MV-4-11 (cell line): ENCODE measurements at places on chromosomes 12 and 14.
A peak's percentile ranks its signal among the peaks of the same experiment; 100 is the strongest.

DNA sequence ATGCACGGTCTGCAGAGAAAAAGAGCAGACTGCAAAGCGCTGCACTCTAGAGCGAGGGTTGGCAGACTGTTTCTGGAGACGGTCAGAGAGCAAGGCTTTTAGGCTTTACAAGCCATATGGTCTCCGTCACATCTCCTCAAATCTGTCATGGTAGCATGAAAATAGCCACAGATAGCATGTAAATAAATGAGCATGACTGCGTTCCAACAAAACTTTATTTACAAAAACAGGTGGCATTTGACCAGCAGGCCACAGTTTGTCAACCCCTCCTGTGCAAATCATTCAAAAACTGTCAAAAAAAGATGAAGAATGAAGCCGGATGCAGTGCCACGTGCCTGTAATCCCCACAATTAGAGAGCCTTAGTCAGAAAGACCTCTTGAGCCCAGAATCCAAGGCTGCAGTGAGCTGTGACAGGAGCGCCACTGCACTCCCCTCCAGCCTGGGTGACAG is 18.9 kb downstream of the SYNE3 start:
- DNase-seq: peak; percentile 36

DNA sequence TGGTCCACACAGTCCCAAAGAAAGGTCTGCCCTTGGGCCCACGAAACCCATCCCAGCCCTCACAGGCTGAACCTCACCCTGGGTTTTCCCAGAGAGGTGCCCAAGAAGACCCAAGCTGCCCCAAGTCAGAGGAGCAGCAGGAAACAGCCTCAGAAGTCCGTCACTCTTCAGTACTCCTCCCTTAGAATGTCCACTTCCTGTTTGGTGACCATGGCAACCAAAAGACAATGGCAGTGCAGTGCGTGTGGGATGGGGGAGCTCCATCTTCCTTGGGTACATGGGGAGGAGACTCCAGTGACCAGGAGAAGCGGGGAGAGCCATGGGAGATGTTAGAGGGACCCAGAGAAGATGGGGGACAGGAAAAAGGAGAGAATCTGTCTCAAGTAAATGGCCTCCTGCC is 11.3 kb downstream of the SELPLG start:
- peak; percentile 60 for DNase-seq

GRCh38 chr12:20963762-20964161 is 153.3 kb downstream of the SLCO1B3 start:
- DNase-seq: no peak

GRCh38 chr12:122052285-122052684 is 26.3 kb upstream of the MLXIP start:
- peak; percentile 41 for DNase-seq

DNA sequence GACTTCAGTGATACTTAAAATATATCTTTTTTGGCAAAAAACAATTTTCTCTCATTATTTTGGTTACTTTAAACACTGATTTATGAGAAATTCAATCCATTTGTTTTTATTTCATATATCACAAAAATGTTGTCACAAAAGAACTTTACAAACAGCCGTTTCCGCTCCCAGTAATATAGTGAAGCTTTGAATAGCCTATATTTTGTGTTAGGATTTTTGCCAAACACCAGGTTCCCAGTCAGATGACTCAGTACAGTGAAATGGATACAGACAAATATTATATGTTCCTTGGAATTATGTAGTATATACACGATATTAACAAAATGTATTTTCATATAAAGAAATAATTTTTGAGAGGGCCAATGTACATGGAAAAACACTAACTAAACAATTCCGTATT is 411.1 kb downstream of the CCER1 start:
- no peak for DNase-seq

- DNase-seq: no peak
These were observed 31.1 kb upstream of the MAP1LC3B2 start for GRCh38 chr12:116528065-116528464.

GRCh38 chr14:100305324-100306100 is 732 bp downstream of the SLC25A29 start:
- no peak for DNase-seq

- no peak for DNase-seq
These were observed 106.3 kb downstream of the PTCSC3 start for GRCh38 chr14:36070031-36070719.

DNA sequence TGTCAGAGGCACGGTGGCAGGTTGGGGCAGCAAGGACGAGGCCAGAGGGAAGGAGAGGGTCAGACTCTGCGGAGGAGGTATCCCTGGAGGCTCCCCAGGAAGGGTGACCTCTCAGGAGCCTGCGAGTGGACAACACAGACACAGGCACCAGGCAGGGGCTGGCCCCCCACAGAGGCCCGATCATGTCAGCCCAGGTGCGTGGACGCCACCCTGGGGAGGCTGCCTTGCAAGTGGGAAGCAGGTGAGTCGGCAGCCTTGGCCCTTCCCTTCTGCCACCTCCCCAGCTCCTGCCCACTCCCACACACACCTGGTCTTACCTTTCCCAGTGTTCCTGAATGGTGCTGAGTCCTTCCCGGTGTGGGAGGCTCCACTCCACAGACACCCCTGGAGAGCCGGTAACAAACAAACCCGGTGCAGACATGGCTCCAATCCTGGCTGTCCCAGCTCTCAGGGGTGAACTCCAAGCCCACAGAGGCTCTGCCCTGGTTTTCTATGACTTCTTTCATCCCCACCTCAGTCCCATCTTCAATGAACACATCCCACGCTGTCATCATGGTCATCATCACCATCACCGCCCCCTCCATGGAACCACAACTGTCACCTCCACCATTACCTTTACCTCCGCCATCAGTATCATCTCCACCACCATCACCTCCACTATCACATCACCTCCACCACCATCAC is 5.2 kb downstream of the ZBTB42 start:
- no peak for DNase-seq

DNA sequence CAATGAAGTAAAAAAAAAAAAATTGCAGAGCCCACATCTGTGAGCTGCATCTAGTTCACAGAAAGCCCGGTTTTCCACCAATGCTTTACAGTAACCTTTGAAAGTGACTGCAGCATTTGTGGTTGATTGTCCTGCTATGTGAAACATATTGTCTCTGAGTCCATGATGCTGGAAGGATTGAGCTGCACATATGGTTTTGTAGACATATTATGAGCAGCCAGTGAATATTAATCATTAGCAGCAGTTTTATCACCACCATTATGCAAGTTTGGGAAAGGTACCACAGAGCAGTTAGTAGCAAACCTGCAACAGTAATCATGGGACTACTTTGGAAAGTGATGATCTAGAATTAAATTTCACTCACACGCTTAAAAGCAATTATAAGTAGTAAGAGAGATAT is 151.5 kb upstream of the PRICKLE1 start:
- no peak for DNase-seq

DNA sequence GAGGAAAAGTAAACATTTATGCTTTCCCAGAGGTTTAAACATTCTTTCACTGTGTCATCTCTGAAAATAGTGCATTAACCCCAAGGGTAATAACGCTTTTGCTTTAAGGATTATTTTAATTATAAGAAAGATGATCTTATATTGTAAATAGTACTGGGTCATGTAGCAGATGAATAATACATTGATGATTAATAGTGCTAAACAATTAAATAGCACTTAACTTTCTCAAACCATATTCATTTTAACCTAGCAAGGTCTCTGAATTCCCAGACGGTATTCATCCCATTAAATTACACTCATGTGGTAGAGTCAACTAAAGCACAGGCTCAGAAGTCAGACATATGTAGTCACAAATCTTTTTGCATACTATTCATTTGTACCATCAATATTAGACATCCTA is 115.6 kb upstream of the FAR2 start:
- no peak for DNase-seq

GRCh38 chr14:82403987-82404386 is 870.3 kb upstream of the SEL1L start:
- DNase-seq: no peak

DNA sequence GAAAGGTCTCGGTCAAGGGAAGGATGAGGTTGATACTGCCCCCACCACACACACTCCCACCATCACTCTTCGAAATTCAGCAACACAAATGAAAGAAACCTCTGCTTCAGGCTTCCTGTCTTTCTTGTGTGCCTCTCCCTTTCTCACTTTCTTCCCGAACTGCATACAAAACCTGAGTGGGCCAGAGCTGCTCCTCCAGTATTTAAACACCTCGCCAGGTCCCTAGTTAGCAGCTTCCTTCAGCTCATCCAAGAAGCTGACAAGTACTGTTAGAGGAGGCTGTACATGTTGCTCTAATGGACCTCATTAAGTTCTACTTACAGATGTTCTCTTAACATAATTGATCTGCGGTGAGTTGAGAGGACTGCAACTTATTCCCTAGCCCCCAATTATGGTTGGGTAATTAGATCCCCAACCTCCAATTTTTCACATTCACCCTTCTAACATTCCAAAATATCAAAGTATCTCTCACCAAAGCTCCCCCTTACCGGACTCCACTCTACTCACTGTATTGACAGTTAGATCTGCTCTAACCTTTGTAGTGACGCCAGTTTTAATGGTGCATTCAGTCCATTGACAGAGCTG is 4.1 kb upstream of the LMO3 start:
- DNase-seq: no peak

DNA sequence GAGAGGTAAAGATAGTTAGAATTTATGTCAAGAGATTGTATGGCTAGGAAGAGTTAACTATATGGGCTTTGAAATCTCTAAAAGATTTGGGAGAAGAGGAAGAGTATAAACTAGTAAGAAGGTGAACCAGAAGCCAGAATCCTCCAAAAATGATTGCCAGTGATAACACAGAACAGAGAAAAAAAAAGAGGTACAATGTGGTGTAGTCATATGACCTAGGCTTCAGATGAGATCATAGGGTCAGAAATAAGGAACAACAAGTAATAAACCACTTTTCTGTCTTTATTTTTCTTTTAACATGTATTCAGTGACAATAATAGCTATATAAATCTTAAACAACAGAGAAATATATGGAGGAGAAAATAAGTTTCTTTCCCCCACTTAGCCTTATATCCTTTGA is 2.0 kb upstream of the NECAP1 start:
- DNase-seq: peak; percentile 59

DNA sequence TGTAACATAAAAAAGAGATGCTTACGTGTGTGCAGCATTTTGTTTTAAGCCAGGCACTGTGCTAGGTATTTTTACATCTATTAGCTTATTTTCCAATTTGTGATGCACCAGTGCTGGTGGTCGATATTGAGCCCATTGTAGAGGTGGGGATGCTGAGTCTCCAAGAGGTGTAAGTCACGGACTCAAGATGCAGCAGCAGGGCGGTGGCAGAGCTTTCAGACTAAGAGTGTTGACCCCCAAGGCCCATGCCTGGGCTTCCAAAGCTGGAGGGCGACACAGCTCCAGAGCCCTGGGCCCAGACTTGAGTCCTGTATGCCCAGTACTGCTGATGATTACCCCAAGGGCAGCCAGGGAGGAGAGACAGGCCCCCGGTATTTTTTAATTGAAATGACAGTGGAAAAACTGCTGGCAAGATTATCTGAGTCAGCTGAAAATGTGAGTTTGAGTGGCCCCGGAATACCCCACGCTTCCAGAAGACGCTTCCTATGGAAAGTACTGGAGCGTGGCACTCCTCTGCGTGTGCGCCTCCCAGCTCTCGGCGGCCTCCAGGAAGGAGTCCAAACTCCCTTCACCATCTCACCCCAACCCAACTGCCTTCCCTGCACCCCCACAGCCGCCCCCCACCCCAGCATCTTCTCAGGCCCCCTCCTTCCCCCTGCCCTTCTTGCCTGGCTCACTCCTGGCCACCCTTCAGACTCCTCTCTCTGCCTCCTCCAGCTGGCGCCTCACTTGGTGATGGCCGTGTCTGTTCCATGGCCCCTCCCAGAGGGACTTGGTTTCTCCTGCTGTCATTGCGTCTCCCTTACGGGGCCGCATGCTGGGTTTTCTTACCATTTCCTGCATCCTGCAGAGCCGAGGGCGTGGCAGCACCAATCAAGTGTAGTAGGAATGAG is 40.7 kb downstream of the ELK3 start:
- DNase-seq: no peak

DNA sequence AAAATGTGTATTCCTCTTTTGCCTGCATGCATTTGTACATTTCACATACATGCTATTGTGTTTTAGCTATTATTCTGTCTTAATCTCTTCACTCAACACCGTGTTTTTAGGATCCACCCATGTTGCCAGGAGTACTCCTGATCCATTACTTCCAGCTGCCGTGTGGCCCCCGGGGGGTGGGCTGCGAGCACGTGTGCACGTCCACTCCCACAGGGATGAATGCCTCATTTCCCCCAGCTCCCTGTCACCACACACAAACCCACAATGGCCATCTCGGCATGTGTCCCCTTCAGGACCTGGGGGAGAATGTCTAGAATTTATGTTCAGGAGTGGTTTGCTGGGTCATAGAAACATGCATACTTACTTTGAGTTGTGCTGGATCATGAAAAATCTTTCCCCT is 62.7 kb upstream of the ACTN1 start:
- DNase-seq: no peak

DNA sequence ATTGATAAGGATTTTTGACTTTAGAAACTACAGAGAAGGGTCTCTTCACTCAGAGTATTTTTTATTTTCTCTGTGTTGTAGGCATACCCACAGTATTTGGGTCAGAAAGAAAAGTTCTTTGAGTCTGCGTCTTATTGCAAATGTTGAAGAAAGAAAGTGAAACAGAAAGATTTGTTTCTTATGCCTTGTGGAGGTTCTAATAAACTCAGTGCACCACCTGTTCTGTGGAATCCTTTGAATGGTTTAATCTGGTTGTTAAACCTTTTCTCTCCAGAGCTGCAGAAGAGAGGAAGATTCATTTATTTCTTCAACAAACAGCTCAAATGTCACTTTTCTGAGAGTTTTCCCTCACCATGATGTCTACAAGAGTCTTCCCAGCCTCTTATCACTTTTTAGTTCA is 146.6 kb upstream of the PLEKHG7 start:
- no peak for DNase-seq
